Right kidney (tissue), 9 donors: ENCODE measurements at places on chromosomes 3 and 15.

- DNase-seq: no peak
Observed at GRCh38 chr3:18494251-18494650, 69.1 kb upstream of the SATB1 start.

GRCh38 chr3:139343895-139344856, at the start of gene MRPS22:
Gene MRPS22 (plus strand): TSS chr3:139344020. CDS start chr3:139344027, 7 bp downstream.
- DNase-seq: peak; percentile 80

- DNase-seq: no peak
Observed at GRCh38 chr3:127264292-127264691, 23.6 kb downstream of the PRR20G start.

DNA sequence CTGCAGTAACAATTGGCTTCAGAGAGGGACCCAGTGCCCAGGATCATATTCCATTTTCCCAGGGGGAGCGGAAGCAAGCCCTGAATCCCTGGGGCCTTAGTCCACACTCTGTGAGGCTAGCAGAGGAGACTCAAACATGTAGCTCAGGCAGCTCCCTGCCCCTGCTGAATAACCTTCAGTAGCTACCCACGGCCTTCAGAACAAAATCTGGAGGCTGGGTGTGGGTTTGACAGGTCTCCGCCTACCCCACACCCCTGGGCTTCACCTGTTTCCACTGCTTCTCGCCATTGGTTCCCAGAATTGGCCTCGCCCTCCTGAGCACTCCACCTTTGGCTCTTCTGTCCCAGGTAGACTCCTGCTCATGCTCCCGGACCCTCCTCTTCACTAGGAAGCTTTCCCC, 93.6 kb upstream of the ATP2B2 start:
- no peak for DNase-seq

GRCh38 chr3:40800343-40800742, 275.6 kb downstream of the ZNF621 start:
- DNase-seq: no peak

DNA sequence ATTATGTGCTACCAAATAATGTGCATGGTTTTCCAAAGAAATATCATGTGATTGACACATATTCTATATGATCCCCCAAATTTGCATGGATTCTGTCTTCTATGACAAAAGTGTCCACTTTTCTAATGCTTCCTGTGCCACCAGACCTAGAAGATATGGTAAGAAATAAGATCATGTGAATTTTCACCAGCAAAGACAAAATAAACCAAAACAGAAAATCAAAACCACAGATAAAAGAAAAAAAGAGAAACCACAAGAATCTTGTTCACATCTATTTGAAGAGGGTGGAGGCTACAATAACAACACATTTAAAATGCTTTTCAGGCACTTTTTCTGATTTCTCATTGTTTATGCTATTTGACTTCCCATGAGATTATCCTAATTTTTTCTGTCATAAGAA, 303.4 kb downstream of the DIPK2A start:
- DNase-seq: no peak

GRCh38 chr15:48178648-48178931, 495 bp upstream of the MYEF2 start:
- no peak for DNase-seq

GRCh38 chr3:49005303-49005680, 1.9 kb upstream of the WDR6 start:
- no peak for DNase-seq

DNA sequence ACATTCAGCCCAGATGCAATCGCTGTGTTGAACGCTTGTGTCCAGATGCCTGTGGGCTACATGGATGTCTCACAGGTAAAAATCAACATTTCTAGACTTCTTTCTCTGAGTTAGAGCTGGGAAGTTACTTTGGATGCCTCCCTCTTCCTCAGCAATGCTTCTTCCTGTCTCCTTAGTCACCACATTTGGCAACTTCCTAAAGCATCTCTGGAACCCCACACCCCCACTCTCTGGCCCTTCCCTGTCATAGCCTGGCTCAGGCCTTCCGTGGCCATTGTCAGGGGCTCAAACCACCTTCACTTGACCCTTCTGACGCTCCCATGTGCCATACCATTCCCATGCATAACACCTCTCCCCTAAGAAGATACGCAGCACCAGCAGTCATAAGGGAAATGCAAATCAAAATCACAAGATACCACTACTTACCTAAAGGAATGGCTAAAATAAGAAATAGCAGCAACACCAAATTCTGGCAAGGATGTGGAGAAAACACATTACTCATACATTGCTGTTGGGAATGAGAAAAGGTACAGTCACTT, 21.6 kb upstream of the RGMA start:
- DNase-seq: no peak

- no peak for DNase-seq
Observed at GRCh38 chr15:63532307-63532744, 27.9 kb downstream of the USP3 start.

DNA sequence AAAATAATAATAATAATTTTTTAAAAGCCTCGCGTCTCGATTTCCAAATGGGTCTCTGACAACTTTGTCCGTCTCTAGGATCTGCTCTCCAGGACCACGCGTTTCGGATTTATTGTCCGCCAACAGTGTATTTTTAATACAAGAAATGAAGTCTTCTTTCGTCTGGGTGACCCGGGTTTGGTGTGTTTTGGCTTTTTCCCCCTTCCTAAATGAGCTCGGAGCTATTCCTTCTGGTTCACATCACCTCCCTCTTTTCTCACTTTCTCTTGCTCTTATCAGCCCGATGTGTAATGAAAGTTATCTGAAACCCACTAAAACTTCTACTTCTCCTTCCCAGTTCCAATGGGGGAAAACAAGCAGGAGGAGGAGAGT, 516.7 kb downstream of the MECOM start:
- no peak for DNase-seq

DNA sequence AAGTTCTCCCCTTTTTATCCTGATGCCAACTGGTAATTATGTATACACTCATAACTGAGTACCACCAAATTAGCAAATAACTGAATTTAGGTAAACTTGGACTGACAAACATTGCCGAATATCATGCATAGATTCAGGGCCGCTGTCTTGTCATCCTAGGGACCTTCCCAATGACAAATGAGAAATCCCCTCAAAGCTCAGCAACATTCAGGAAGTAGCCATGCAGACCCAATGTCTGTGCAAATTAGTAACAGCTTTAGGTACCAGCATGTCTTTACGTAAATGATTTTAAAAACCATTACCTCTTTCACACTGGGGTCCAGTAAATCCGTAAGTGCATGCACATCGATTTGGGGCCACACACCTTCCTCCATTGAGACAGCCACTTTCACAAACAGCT, 49.5 kb downstream of the FBN1 start:
- no peak for DNase-seq

DNA sequence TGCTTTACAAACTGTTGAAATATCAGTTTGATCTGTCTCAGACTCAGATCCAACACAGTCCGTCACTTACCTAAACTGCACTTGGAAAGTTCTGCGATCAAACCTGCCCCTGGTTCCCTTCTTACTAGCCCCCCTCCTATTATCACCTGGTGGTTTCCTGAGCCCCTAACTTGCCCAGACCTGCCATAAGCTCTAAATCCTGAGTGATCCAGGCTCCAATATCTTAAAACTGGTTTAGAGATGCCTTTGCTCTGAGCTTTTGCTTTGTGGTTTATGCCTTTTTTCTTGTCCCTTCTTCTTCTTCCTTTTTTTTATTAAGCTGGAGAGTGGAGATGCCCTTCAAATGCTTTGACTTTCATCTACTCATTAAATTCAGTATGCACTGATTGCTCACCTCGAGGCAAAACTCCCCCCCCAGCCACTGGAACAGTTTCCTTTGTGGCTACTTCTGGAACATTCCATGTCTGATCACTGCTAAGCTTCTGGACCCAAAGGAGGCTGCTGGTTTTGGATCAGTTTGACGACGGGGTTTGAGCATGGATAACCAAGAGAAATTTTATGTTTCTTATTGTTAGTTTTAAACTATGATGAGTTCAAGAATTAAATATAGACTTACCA, 3.5 kb upstream of the ITGB5 start:
- no peak for DNase-seq

DNA sequence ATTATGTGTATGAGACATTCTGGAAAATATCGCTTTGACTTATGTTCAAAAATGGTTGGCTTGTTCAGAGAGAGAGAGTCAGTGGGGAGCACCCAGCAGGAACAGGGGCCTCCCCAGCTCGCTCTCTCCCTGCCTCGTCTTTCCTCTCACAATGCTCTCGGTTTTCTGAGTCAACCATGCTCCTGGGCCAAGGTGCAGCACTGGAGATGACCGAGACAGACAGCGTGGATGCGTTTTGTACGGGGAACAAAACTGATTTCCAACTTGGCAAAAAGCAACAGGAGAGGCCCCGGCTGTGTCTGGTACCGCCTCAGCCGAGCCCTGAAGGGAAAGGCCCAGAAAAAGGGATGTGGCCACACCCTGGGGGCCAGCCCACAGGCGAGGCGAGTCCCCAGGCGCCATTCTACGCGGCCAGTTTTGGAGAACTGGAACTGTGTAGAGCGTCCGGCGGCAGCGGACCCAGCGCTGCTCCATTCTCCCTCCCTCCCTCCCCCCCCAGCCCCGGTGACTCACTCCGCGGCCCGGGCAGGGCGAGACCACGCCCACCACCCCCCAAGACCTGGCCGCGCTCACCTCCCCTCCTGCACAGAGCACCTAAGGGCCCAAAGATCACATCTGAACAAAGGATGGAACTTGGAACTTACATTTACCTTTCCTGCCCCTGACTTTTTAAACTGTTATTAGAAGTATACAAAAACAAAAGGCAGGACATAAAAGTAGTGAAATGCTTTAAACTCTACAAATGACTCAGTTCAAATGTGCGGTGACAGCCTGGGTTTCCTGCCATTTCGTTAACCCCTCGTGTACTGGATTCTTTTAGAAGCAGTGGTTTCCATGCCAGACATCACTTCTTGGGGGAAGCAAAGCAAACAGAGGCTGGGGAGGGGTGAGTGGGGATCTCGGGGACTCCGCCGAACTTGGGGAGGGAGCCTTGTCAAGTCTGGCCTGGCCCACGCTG, 12.7 kb downstream of the ATP10A start:
- peak; percentile 71 for DNase-seq

DNA sequence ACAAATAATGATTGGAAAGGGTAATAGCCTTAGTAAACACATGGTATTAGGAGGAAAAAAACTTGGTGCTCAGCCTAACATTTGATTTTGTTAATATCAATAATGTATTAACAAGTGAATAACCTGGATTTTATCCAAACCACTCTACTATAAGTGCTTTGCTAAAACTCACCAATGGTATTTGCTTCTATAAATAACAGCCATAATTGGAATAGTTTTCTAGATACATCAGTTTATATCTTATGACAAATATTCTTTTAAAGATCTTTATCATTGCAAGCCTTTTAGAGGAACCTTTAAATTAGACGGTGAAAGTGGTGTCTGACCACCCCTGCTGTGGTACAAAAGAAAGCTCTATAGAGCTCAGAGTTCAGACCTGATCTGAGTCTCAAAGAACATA, 123.9 kb downstream of the SHOX2 start:
- no peak for DNase-seq

- no peak for DNase-seq
Observed at GRCh38 chr3:16993227-16993626, 108.5 kb downstream of the PLCL2 start.

DNA sequence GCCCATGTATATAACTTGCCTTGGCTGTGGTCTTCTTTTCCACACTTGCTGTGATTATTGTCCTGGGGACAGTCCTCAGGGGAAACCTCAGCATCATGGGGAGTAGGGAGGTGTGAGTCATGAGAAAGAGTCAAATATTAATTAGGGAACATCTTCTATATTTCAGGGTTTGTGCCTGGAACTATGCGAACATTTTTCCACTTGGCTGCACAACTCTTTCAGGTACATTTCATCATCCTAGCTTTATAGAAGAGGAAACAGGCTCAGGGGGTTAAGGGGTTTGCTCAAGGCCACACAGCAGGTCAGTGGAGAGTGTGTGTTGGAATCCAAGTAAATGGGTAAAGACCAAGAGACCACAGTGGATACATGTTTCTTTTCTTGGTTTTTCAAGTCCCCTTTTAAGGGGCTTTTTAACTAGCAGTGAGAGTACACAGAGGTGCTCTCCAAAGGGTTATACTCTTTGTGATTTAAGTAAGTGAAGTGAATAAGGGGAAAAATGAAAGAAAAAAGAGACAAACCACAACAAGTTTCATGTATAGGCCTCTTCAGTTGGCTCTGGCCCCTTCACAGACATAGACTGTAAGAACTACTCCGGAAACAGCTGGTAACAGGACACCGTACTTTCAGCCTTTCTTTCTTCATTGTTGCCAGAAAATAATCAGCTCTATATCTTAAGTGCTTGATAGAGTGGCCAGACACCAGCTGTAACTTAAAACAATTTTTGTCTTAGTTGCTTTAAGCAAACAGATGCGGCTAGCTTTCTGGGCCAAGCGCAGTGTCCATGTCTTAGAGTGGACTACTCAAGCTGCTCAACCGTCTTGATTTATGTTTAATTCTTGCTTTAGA, 64.6 kb downstream of the EEFSEC start:
- DNase-seq: no peak

DNA sequence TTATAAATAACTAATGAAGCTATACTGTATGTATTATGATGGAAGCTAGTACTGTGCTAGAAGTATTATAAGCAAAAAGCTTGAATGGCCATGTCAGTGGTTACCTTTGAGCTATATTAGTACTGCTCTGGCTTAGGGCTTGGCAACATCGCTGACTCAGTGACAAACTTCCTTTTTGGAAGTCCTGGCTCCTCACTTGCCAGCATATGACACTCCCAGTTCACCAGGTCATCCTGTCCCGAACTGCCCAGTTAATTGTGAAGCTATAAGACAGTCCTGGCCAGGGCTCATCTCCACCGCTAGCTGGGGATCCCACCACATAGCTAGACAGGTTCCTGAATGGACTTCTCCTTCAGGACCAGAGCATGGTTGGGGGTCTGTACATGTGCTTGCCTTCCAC, 31.9 kb downstream of the RAB8B start:
- no peak for DNase-seq

GRCh38 chr15:69751566-69751965, 298.9 kb downstream of the RPLP1 start:
- DNase-seq: peak; percentile 39

GRCh38 chr3:126026277-126026751, 57.3 kb downstream of the ROPN1B start:
- no peak for DNase-seq

- DNase-seq: no peak
Observed at GRCh38 chr3:172989373-172989772, 151.7 kb downstream of the SPATA16 start.

DNA sequence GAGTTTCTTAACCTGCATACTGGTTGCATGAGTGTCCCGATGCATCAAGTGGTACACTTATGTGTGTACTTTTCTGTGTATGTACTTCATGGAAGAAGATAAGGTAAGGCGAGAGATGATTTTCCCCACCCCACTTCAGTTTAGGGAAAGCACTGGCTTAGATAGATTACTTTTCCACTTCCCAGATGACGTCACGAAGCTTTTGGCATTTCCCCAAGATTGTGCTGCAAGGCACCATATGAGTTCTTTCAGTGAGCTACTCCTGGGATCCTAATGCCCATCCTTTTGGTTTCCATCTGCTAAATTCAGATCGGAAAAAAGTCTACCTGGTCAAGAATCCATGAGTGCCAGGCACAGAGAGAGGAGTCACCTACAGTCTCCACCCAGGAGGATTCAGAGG, 4.5 kb downstream of the IL17RB start:
- DNase-seq: no peak

- no peak for DNase-seq
Observed at GRCh38 chr3:110749006-110749405, 322.6 kb upstream of the NECTIN3 start.
